ENCODE measurements at places on chromosomes 13 and 19.

- DNase-seq, result no peak
Measured at GRCh38 chr19:33398361-33399060, 25.0 kb downstream of the CEBPG start.

- no peak for DNase-seq
Measured at GRCh38 chr13:22455036-22455435, 725.7 kb upstream of the SGCG start.

GRCh38 chr19:2171349-2172145 lies 7.8 kb downstream of the DOT1L start:
- peak; percentile 81 for DNase-seq

DNA sequence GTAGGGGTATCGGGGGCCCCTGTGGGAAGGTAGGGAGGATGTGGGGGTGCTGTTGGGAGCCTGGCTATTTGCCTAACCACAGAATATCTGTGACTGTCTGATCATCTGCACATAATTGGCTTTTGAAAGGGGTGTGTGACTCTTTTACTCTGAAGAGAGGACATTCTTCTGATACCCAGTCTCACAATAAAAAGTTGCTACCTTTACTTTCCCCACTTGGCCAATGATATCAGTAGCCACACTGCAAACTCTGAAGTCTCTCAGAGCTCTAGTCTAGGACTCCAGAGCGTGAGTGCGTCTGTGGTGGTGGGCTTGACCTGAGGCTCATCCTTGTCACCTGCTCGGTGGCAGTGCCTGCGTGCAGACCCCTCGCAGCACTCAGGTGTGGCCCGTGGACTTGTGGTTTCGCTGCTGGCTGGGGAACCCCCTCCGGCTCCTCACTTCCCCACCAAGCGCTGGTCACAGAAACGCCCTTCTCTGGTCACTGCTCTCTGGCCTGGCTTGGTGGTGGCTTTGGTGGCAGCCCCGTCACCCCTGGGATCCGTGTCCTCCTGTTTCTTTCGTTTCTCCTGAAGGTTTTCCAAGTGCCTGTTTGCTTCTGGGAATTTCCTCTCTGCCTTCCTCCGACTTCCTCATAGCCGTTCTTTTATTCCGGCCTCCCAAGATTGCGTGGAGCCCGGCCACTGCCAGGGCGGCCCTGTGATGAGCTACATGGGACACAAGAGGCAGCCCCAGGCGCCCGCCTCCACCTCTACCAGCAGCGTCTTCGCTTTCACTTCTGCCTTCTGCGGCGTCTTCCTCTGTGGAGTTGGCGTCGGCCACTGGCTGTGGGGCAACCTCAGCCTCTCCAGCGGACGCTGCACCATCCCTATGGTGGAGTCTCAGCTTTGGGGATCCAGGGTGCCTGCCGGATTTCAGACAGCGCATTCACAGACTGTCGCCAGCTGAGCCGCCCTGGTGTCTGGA lies 78.0 kb downstream of the ATP11A start:
- no peak for DNase-seq

GRCh38 chr19:4709440-4710280 lies 14.0 kb downstream of the DPP9 start:
- no peak for DNase-seq

GRCh38 chr19:6062274-6062673 lies 48.0 kb downstream of the RFX2 start:
- DNase-seq, result peak; percentile 28

GRCh38 chr13:104823071-104823470 lies 1712.4 kb downstream of the EFNB2 start:
- DNase-seq, result no peak
